ENCODE measurements at places on chromosomes 2 and 18.

DNA sequence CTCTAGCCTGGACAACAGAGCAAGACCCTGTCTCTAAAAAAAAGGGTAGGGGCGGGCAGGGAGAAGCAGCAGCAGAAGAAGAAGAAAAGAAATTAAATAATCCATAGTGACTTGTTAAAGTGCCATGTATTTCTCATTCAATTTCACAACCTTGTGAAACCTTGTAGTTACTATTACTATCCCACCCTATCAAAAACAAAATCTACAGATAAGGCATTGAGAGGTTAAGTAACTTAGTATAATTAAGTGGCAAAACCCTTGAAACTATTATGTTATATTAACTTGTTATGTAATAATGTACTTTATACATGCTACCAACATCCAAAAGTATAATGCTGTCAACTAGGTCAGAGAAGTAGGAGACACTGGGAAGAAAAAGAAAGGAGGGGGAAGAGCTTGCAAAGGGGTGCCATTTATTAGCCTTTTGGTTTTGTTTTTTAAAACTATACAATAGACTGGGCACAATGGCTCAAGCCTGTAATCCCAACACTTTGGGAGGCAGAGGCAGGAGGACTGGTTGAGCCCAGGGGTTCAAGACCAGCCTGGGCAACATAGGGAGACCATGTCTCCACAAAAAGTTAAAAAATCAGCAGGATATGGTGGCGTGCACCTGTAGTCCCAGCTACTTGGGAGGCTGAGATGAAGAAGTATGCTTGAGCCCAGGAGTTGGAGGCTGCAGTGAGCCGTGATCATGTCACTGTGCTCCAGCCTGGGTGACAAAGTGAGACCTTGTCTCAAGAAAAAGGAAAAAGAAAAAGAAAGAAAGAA lies 11.3 kb downstream of the TLK1 start:
- DNase-seq, result no peak

GRCh38 chr18:31741097-31741735 lies 19.5 kb downstream of the SLC25A52 start:
- peak; percentile 19 for DNase-seq

GRCh38 chr18:41769265-41769664 lies 185.8 kb upstream of the PIK3C3 start:
- DNase-seq, result no peak

DNA sequence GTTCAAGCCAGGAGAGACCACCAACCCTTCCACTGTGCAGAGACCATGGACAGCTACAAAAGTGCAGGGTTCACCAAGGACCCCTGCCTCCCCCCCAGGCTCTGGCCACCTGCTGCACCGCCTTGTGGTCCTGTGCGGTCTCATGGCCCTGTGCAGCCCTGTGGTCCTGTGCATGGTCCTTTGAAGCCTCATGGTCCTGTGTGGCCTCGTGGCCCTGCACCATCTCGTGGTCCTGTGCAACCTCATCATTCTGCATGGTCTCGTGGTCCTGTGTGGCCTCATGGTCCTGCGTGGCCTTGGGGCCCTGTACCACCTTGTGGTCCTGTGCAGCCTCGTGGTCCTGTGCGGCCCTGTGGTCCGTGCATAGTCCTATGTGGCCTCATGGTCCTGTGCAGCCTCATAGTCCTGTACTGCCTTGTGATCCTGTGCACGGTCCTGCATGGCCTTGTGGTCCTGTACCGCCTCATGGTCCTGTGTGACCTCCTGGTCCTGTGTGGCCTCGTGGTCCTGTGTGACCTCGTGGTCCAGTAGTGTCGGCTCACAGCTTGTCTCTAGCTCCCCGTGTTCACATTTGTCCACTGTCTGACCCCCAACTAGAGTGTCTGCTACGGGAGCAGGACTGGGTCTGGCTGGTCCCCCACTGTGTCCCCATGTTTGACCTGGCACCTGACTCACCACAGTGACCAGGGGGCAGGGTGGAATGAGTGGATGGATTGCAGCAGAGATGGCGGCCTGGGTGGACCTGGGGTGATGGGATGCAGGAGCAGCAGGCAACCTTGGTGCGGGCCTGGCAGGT lies 20.0 kb upstream of the OTOS start:
- DNase-seq, result no peak

DNA sequence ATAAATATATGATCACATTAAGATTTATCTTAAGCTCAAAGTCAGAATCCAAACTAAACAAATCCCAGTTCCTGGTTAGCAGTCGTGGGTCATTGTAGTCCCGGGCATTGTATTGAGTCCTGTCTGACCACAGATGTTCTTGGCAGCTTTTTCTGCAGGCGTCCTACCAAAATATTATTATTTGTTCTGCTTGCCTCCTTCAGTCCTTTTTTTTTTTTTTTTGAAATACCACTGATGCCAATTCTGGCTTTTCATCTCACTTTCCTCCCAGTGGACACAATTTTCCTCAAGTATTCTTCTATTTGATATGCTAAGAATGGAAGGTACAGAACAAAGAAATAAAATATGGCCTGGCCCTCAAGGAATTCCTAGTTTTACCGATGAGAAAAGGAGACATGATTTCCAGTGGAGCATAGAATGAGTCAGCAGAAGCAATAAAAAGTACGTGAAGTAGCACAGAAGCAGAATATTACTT lies 151.6 kb downstream of the CSRNP3 start:
- DNase-seq, result peak; percentile 78

GRCh38 chr18:240175-240574 lies 27.7 kb downstream of the THOC1 start:
- no peak for DNase-seq

GRCh38 chr2:3624059-3624794 lies 29.3 kb downstream of the COLEC11 start:
- no peak for DNase-seq

DNA sequence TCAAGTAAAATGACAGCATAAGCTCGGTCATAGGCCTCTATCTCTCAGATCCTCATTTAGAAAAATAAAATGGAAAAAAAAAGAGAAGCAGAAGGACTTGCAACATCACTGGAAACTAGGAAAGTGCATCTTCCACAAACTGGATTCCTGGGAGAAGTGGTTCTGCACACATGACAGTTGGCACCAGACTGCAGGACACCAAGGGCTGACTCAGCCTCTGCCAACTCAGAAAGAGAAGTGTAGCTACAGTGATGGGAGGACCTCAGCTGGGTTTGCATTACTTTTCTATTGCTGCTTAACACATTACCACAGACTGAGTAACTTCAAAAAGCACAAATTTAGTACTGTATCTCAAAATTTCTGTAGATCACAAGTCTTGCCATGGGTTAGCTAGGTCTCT lies 409.5 kb upstream of the GCFC2 start:
- DNase-seq, result no peak

DNA sequence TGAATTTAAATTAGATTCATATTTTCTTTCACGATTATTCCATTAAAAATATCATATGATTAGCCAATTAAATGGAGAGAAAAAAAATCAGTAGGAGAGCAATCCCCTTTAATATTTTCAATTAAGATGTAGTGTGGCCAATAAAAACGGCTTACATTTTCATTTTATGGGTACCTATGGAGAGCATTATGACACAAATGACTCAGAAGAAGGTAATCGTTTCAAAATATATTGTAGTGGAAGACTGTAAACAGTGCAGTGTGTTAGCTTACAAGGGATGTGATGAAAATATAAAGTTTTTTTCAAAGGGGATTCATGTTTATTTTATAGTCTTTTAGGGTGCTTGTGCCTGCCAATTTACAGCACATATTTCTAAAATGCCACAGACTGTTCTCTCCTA lies 1507.4 kb upstream of the CELF4 start:
- DNase-seq, result no peak

GRCh38 chr18:62725896-62726295 lies 10.6 kb downstream of the PHLPP1 start:
- DNase-seq, result no peak

- DNase-seq, result no peak
Observed at GRCh38 chr2:72919414-72920317, 2.3 kb downstream of the EMX1 start.

GRCh38 chr2:197919487-197919886 lies 115.1 kb downstream of the PLCL1 start:
- peak; percentile 55 for DNase-seq

DNA sequence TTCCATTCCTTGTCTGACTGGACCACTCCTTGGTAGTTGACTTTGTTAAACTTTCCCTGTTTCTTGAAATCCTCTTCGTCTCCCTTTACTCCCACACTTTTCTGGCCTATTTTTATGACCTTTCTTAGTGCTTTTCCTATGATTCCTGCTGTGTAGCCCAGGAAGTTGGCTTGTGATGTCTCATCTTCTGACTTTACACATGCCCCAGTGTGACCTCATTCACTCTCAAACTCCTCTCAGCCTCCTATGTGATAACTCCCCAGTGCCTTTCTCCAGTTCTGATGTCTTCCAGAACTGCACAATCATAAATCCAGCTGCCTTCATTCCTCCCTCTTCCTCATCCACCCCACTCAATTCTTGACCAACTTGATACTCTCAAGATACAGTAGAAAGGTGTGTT lies 407.6 kb downstream of the TGIF1 start:
- DNase-seq, result peak; percentile 29

GRCh38 chr2:232502911-232503808 lies 15.5 kb upstream of the ECEL1 start:
- no peak for DNase-seq

GRCh38 chr2:30249354-30249753 lies 18.0 kb downstream of the LBH start:
- DNase-seq, result no peak

GRCh38 chr2:180222644-180223043 lies 215.5 kb upstream of the CWC22 start:
- peak; percentile 88 for DNase-seq

- DNase-seq, result no peak
Observed at GRCh38 chr2:137000811-137001210, 235.5 kb downstream of the THSD7B start.

DNA sequence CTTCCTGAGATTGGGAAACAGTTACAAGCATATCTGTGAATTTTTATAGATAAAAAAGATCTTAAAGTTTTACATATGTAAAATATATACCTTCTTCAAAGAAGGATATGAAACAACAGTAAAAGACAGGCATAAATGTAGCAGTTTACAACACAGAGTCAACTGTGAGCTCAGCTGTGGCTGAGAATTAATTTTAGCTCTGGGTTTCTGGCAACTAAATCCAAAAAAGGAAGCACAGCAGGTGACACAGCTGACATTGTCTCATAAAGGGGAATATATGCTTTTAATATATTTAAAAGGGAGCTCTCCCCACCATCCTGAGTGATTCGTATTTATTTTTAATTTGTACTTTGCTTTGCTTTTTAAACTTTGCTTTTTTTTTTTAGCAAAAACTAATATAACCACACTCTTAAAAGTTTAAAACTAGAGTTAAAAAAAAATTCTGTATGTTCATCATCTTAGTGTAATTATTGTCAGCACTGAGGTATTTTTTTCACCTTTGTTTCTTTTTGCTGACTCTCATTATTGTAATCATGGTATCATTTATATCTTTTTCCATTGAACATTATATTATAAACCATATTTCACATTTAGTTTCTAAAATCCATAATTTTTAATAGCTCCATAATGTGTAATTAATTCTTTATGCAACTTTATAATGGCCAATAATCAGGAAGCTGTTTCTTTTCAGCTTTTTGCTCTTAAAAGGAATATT lies 6.7 kb downstream of the TUBB6 start:
- no peak for DNase-seq

DNA sequence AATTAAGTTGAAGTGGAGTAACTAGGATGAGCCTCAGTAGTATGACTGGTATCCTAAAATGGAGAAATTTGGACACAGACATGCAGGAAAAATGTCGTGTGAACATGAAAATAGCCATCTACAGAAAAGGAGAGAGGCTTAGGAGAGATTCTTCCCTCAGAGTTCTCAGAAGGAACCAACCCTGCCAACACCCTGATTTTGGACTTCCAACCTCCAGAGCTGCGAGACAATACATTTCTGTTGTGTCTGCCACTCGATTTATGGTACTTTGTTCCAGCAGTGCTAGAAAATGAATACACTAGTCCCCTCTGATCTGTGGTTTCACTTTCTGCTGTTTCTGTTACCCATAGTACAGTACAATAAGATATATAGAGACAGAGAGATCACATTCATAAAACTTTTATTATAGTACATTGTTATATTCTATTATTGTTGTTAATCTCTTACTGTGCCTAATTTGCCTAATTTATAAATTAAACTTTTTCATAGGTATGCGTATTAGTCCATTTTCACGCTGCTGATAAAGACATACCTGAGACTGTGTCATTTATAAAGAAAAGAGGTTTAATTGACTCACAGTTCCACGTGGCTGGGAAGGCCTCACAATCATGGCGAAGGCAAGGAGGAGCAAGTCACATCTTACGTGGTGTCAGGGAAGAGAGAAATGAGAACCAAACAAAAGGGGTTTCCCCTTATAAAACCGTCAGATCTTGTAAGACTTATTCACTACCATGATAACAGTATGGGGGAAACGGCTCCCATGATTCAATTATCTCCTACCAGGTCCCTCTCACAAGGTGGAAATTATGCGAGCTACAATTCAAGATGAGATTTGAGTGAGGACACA lies 41.3 kb downstream of the PLEKHA3 start:
- no peak for DNase-seq

DNA sequence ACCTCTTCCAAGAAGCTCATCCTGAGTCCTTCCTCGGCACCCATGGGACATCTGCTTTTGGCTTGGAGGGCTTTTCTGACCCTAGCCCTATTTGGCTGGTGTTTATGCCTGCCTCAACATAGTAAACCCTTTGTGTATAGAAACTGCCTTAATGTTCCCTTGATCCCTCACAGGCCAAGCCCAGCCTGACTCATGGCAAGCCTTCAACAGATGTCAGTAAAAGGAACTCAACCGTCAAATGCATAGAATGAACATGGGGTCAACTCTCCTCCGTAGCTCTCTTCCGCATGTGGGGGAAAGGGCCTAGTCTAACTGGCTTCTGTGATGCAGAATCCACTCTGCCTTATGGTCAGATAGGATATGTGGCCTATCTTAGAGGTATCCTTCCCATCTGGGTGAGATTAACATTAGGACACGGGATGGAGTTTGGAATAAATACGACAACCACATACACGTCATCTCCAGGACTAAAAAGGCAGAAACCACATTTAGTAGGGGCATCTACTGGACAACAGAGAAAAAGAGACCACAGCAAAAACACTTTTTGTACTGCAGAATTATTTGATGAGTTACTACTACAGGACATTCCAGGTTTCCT lies 2.5 kb upstream of the NPAS2 start:
- DNase-seq, result no peak

GRCh38 chr2:112075490-112076260 lies 20.6 kb downstream of the TMEM87B start:
- peak; percentile 32 for DNase-seq

DNA sequence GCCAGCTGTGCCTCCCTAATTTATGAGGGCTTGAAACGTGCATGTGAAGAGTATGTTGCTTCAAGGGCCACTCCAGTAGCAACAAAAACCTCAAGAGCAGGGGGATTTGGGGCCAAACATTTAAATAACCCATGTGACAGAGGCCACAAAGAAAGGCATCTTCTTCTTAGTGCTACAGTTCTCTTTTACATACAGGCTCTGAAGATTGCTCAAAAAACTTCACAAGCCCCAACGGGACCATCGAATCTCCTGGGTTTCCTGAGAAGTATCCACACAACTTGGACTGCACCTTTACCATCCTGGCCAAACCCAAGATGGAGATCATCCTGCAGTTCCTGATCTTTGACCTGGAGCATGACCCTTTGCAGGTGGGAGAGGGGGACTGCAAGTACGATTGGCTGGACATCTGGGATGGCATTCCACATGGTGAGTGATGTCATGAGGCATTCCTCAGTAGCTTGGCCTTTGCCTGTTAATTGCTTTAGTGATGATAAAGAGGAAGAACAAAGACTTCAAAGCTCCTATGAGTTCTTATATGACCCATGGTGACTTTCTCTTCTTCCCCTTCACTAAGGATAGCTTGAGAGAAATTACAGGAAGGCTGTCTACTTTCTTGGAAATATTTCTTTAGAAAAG lies 40.1 kb downstream of the NRP2 start:
- DNase-seq, result no peak
